ENCODE measurements at places on chromosomes 6 and 20. TPM values are rescaled to one million over a fixed set of nuclear protein-coding genes. Genes with fewer than 3 reads are reported as not detected.

Gene GTSF1L
- not detected for total RNA-seq

Gene CD83
- 4.0 TPM for total RNA-seq

- no peaks in the 10 kb centered on the region for H3K36me3 ChIP-seq
- no peak overlapping the region for H3K4me3 ChIP-seq
- no peaks in the 10 kb centered on the region for H3K4me1 ChIP-seq
These were observed 199.2 kb upstream of the PMEPA1 start for GRCh38 chr20:57908704-57909630.

- H3K27me3 ChIP-seq, result no peaks in the 10 kb centered on the region
- H3K4me3 ChIP-seq, result no peak overlapping the region
- DNase-seq, result no peak
- H3K27ac ChIP-seq, result no peak overlapping the region
These were observed 36.2 kb downstream of the PDRG1 start for GRCh38 chr20:31915491-31916280.

DNA sequence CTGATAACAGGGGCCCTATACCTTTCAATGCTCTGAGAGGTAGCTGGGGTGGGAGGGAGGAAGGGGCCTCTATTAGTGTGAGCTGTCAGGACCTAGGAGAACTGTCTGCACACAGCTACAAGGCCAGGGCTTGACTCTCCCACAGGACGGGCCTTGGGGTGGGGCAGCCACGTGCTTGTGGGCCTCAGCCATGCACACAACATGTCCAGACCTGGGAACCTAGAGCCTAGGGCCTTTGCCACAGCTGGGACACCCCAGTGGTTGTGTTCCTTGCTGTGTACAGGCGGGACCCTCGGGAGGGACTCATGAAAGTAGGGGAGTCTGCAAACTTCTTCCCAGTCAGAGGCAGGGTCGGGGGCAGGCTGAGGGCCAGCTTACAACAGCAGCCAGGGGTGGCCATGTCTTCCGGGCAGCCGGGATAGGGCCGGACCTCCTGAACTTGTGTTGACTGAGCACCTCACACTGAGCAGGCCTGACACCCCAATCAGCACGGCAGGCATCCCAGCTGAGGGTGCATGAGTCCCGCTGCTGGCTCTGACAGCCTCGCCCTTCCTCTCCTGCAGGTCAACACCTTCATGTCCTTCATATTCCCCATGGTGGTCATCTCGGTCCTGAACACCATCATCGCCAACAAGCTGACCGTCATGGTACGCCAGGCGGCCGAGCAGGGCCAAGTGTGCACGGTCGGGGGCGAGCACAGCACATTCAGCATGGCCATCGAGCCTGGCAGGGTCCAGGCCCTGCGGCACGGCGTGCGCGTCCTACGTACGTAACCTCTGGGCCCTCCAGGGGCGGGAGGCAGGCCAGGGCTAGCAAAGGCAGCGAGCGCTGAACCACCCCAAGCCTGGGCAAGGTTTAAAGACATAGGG lies 41.9 kb upstream of the MRGBP start:
- H3K4me1 ChIP-seq, result no peaks in the 10 kb centered on the region
- no peaks in the 10 kb centered on the region for H3K36me3 ChIP-seq
- peak; percentile 55 for DNase-seq
- no peak overlapping the region for H3K4me3 ChIP-seq

DNA sequence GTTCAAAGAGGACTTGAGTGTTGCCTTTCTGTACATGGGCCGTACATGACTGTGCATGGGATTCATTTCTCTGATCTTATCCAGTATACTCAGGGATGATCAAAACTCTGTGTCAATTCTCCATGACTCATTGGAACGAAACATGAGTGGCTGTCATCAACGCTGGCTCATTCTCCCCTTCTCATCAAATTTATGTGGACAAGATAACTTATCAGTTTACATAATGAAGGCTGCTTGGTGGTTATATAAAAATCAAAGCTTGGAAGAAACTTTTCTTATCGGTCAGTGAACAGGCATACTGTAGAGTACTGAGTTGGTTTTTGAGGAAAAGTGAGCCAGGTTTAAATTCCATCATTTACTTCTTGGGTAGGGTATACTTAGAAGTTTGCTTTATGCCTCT lies 24.9 kb downstream of the CRISP1 start:
- no peak for DNase-seq
- H3K36me3 ChIP-seq, result no peaks in the 10 kb centered on the region
- H3K27ac ChIP-seq, result no peak overlapping the region

DNA sequence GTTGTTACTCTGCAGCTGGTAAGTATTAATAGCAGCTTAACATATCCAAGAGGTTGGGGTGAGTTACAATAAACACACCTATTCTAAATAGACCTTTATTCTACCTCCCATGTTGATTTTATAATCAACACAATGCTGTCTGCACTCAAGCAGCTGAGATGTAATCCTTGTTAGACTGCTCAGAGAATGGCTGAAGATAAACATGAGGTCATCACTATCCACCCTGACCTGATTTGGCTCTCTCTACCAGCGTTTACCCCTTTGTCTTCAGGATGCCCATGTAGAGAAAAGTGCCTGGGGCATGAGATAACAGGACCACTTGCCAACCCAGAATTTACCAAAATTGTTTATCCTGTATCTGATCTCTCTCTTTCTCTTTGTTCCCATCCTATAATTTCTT lies 220.7 kb upstream of the DEFB112 start:
- H3K4me1 ChIP-seq, result no peaks in the 10 kb centered on the region
- no peaks in the 10 kb centered on the region for H3K36me3 ChIP-seq
- no peaks in the 10 kb centered on the region for H3K27me3 ChIP-seq
- no peak overlapping the region for H3K27ac ChIP-seq
